ENCODE measurements at places on chromosomes 6 and 20. TPM values are rescaled to one million over a fixed set of nuclear protein-coding genes. Genes with fewer than 3 reads are reported as not detected.

The AGPAT4 gene
- total RNA-seq, result 3.8 TPM

The EYS gene
- total RNA-seq, result under 0.01 TPM

The DUSP15 gene
- total RNA-seq, result not detected

The TREML4 gene
- not detected for total RNA-seq

The HTR1E gene
- total RNA-seq, result not detected

The TRDN gene
- total RNA-seq, result not detected

DNA sequence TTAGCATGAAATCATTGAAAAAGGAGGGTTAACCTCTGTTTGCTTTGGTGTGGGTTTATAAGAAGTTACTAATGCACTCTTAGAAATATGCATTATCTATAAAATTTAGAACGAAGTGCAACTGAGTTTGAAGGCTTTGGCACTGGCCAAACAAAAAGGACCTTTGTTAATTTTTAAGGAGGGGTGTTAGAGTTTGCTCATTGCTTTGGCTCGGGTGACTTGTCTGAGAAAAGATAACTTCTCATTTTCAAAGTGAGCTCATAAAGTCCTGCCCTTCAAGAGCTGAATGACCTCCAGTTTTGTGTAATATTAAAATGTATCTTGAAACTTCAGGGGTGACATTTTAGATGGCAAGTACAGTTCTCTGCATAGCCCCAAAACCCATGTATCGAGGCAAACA, 25.9 kb downstream of the NEDD9 start:
- no peak for DNase-seq

DNA sequence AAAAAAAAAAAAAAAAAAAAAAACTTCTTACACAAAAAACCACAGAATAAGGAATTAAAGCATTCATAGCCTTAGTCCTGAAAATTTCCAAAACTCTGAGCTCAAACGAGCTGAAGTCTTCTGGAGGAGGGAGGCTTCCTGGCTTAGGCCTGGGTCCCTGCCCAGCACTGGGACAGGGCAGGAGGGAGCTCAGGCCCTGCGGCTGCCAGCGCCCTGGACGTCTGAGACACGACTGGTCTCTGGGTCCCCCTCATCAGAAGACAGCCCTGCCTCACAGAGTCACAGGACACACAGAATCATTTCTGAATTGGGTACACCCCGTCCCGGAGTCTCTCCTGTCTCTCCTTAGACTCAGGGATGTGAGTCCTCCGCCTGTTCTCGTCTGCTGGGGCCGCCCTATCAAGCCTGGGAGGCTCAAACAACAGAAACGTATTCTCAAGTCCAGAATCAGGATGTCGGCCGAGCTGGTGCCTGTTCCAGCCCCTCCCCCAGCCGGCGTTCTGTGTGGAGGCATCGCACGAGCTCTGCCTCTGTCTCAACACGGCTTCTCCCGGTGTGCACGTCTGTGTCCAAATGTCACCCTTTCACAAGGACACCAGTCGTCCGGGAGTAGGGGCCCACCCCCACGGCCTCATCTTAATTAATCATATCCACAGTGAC, 39.4 kb downstream of the ZBTB46 start:
- no peak for DNase-seq

DNA sequence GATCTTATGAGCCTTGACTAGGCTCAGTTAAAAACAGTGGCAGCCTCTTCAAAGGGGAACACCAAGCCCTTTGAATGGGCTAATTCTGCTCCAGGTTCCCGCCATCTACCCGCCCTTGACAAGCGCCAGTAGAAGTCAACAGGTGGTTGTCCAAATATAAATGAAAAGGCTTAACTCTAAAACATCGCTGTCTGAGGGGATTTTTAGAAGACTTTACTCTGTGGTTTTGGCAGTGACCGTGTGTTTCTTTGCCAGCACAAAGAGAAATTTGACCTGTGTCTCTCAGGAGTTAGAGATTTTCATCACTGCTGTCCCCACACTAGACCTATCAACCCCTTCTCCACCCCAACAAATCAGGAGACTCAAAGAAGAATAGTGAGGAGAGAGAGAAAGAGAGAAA, 19.8 kb upstream of the SIM1 start:
- DNase-seq, result no peak

- peak; percentile 63 for DNase-seq
Observed at GRCh38 chr6:20572940-20573339, 38.7 kb downstream of the CDKAL1 start.

- DNase-seq, result peak; percentile 7
Observed at GRCh38 chr6:64104051-64104450, 468.4 kb downstream of the PHF3 start.

DNA sequence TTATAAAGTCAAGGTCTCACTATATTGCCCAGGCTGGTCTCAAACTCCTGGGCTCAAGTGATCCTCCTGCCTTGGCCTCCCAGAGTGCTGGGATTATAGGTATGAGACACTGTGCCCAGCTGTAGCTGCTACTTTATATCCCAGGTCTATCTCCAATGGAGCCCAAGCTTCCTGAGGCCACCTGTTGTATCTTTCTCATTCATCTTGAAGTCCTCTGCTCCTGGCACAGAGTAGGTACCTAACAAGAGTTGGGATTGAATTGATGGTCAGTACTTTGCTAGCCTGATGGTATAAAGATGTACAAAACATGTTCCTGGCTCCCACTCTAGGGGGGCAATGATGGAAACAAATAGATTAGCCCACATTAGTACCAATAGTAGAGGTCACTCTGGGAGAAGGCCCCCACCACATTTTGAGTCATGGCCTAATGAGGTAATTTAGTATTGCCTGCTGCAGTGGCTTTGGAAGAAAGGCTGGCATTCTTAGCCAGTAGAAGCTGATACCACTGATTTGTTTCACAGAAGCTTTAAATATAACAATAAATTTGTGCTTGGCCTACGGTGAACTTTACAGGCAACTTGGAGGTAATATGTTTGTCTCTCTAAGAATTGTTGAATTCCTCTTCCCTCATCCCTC, 5.4 kb downstream of the PTPN1 start:
- DNase-seq, result no peak

DNA sequence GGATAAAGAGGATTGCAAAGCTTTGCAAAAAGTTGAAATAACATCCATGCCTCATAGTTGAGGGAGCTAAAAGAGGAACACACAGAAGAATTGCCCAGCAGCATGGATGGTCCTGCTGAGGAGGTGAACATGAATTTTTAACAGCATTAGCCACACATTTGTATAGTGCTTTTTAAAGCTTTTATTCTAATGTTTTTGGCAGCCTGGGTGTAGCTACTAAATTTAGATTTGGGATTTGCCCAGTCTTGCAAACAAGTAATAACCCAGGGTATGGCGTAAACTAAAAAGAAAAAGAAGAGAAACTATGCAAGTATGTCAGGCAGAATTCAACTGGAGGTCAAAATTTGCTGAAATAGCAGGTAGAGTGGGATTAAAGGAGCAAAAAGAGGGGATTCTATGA, 75.1 kb upstream of the PTPRK start:
- DNase-seq, result no peak

GRCh38 chr6:116461932-116462885, 1.0 kb downstream of the CALHM6 start:
- peak; percentile 47 for DNase-seq

DNA sequence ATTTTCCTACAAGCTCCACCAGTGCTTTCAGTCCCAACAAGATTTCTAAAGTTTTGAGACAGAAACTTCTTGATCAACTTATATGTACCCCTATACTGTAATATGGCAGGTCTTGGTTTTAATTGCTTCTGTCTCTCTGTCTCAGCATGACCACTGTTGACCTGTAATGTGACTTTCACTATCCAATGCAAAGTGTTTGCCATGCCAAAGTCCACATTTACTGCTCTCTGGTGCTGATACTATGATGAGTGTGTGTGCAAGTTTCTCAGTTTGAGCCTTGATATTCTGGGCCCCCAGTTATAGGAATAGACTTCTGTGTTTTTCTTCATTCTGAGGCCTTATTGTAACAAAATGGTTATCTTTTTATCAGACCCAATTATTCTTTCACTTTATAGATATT, 45.8 kb downstream of the OR2J2 start:
- no peak for DNase-seq

DNA sequence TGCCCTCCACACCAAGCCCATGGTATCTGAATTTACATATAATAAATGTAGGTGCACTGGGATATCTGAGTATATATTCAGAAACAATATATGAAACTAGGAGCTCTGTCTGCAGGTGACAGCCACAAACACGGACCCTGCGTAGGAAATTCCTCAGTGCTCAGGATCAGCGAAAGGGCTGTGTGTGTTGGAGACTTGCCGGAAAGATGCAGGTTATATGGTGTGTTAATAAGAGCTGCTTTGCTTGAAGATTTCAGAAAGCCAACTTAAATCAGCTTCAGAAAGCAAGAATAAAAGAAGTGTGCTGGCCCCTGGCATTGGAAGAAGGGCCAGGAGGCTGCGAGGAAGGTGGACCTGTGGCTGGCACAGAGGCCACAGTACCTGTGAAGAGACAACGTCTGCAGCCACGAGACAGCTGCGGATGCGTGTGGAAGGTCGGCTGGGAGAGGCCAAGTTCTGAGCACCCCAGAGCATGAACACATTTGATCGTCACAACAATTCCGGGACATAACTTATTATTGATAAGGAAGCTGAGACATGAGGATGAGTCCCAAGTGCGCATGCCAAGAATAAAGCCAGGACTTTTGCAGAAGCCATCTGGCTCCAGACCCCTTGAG, 183.2 kb downstream of the DLL1 start:
- DNase-seq, result no peak

GRCh38 chr6:15368873-15369272, 123.0 kb downstream of the JARID2 start:
- DNase-seq, result no peak

DNA sequence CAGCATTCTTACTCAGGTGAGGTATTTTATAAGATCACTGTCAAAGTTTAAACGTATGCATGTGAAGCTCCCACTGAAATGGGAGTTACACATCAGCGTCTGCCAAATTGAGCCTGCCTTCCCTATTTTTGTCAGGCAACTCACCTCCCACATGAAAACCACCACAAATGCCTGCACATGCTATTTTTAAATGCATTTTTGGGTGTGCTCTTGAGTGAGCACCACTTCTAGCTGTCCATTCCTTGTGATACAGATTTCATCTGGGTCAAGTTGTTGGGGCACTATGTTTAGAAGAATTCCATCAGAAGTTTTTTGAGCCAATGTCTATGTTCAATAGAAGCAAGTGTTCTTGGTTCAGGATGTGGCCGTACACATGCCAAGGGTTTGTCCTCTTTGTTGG, 71.7 kb upstream of the RIPPLY2 start:
- no peak for DNase-seq

DNA sequence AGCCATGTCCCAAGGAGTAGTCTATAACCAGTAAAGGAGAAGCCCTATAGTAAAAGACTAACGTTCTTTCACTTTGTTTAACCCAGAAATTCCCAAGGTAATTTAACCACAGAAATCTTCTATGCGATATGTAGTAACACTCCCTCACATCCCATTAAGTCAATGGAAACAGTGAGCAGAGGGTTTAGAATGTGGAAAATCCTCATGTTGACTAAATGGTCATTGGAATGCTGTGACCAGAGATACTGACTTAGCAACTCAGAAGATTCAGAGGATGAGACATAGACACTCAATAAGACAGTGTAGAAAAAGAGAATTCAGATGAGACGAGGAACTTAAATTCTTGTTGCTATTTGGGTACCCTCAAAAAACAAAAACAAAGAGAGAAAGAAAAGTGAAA, 562.2 kb upstream of the NOX3 start:
- DNase-seq, result peak; percentile 92

DNA sequence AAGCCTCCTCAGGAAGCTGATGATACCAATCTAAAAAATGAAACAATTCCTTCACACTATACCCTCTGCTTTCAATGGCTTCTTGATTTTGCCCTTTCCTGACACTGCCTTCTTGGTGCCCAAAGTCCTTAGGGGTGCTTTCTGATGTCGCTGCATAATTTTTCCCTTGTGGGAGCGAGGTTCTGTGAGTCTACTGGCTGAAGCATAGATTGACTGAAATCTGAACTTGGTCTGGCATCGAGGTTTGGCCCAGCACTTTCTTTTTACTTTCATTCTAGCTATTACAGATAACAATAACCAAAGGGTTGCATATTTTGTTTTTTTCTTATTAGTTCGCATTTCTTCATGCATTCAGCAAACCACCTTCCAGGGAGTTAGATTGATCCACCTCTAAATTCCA, 65.8 kb downstream of the E2F3 start:
- DNase-seq, result no peak

DNA sequence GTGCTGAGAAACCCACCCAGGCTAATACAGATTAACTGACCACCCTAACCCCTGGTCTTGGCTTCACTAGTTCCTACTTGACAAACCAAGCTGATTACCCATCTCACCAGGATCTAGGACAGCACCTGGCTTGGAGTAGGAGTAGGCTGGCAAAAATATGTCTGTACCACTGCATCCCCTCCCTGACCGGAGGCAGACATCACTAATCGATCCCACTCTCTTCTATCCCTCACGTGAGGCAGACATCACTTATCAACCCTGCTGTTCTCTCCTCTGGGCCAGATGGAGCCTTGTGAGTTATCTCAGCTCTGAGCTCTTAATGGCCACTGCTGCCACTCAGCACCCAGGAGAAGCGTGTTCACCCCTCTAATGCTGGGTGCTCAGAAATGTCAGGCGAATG, 324.3 kb downstream of the CDH4 start:
- no peak for DNase-seq

- DNase-seq, result no peak
Observed at GRCh38 chr20:38209736-38210405, 44.8 kb upstream of the TGM2 start.

- DNase-seq, result peak; percentile 47
Observed at GRCh38 chr6:42551217-42551616, 12.6 kb upstream of the UBR2 start.

GRCh38 chr6:81786150-81786549, 33.7 kb upstream of the TENT5A start:
- no peak for DNase-seq

- peak; percentile 94 for DNase-seq
Observed at GRCh38 chr20:53949319-53949839, 121.0 kb downstream of the BCAS1 start.

DNA sequence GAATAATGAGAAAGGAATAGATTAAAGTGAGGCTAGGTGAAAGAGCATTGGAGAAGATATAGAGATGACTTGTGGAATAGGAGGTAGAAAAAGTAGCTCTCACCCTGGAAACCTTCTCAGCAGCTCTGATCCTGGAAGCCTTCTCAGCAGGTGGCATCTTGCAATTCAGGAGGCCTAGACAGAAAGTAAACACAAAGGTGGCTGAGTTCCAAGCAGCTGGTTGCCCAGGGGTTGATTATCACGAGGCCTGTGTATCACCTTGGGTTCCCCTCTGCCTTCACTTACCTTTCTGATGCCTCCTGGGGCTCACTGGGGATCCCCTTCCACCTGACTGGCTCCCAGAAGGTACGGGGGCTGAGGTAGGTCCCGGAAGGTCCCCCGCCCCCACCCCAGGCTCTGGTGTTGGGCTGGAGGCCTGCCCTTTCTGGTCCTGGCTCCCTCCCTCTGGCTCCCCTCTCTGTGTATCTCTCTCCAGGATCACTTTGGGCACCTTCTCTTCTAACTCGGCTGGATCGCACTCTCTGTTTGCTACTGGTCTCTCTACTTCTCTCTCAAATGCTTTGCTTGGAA, 9.7 kb downstream of the MDC1 start:
- DNase-seq, result no peak

DNA sequence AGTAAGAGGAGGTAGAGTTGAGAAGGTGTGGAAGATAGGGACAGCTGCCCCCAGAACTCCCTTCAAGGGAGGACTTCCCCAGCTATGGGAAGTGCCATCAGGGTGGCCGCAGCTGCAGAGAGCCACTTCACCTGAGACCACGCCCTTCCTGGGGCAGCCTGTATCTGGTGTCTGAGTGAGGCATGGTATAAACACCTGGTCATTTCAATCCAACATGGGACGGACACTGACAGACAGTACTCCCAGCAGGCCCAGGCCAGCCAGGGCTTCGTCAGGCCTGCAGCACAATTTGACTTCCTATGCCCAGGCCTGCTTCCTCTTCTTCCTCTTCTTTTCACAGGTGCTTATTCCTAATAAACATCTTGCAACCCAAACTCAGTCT, 4.5 kb downstream of the SOX12 start:
- no peak for DNase-seq
